ENCODE measurements at places on chromosomes 2 and 18. TPM values are rescaled to one million over a fixed set of nuclear protein-coding genes. Genes with fewer than 3 reads are reported as not detected.

- no peak for DNase-seq
These were observed 79.9 kb upstream of the DLX2 start for GRCh38 chr2:172182624-172183023.

DNA sequence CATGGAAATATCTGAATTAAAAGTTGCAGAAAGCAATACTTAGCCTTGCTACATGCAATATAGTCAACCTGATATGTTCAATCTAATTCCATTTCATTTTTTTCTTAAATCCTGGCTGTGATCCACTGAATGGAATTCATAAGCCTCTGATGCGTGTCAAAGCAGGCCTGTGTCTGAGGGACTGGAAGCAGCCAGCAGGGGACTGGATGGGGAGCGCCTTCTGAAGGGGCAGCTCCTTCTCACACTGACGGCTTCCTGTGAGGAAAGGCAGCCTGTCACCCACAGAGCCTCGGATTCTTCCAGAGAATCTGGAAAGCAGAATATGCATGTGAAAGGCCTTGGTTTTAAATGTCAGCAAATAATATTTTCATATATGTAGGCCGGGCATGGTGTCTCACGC, 73.5 kb downstream of the KCNF1 start:
- DNase-seq, result no peak

ADD2 gene
- 1.2 TPM for total RNA-seq

GRCh38 chr18:43949291-43949690, 672.0 kb upstream of the SYT4 start:
- no peak for DNase-seq

C2orf81 gene
- 2.7 TPM for total RNA-seq

- no peak for DNase-seq
These were observed 288.3 kb upstream of the TCF4 start for GRCh38 chr18:55876254-55876653.
